ENCODE measurements at places on chromosomes 12 and 14.

DNA sequence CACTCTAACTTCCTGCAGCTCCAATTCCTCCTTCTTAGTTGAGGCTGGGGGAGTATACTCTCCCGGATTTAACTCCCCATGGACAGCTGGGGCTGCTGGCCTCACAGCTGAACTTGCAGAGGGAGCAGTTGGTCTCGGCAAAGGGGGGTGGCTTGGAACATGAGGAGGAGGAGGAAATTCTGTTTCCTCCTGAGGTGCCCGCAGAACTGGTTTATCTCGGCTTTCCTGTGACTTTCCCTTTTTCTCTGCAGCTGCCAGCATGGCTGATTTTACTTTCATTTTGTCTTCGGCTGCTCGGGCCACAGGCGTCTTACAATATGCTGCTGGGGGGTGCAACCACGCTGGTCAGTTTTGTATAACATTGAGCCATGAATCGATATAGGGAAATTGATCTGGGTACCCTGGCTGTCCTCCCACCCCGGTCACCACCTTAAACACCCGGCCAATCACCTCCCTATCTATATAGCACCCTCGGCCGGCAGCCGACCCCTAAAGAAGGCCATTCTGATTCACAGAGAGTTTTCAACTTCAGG lies 1317.6 kb downstream of the TMEM121 start:
- DNase-seq: no peak

- DNase-seq: peak; percentile 66
Measured at GRCh38 chr14:102500158-102500662, 9.4 kb downstream of the ANKRD9 start.

DNA sequence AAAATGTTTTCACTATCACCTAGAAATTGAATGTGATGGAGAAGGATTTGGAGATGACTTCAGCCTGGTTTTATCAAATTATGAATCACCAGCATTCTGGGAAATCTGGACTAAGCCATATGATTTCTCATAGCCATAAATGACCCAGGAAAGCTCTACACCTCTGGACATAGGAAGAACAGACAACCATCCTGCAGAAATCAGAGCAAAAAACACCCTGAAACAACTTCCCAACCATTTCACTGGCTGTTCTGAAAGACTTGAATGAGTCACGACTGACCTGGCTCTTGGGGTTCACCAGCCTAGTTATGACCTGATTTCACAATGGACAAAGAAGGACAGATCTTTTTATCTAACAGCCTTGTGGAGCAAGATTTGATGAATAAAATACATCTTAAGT lies 123.8 kb downstream of the KCNH5 start:
- no peak for DNase-seq

DNA sequence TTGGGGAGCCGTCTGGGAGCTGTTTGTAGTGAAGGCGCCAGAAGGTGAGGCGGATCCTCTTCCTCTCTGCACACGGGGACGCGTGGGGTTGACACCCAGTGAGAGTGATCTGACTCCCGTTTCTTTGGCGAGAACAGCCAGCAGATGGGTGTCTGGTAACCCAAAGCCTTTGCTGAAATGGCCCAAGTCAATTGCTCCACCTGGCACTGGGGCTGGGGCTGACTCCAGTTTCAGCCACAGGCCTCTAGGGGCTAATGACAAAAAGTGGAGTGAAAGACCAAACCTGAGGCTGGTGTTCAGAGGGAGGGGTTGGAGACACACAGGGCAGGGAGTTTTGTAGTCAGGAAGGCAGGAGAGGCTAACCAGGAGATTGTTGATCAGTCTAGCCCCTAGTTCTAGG lies 87.0 kb downstream of the FRMD6 start:
- no peak for DNase-seq

DNA sequence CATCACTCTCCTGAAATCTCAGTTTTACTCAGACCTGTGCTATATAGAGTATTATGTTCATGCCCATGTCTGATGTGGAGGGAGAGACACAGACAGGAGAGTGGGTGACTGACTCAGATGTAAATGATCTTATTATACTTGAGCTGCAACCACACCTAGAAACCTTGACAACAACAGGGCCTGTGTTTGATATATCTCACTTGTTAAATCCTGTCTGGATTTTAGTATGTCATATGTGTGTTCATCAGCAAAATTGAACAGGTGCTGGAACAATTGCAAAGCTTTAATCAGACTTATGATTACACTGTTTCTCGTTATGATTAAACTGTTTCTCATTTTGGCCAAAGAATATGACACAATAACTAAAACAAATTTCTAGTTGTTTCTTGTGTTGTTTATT lies 37.7 kb downstream of the DIP2B start:
- DNase-seq: no peak

- DNase-seq: no peak
Measured at GRCh38 chr12:124437617-124438436, 129.6 kb downstream of the NCOR2 start.

DNA sequence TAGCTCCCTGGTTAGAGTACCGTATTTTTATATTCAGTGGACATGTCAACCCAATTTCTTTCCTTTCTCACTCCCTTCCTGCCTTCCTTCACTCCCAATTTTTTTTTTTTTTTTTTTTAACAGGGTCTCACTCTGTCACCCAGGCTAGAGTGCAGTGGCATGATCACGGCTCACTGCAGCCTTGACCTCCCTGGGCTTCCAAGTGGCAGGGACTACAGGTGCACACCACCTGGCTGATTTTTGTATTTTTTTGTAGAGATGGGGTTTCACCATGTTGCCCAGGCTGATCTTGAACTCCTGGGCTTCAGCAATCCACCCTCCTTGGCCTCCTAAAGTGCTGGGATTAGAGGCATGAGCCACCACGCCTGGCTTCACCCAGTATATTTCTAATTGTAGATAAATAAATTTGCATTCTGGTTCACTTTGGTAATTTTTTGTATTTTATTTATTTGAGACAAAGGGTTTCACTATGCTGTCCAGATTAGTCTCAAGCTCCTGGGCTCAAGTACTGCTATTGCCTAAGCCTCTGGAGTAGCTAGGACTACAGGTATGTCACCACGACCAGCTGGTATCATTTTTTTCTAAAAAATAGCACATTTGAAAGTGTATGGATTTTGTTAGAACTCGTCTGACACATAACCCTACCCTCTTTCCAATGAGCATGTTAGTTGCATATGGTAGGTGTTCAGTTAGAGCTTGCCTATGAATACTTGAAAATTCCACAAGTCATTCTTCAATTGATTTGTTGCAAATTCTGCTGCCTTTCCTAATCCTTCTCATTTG lies 15.7 kb downstream of the SLC38A2 start:
- no peak for DNase-seq

- DNase-seq: no peak
Measured at GRCh38 chr12:85394065-85394464, 114.0 kb downstream of the ALX1 start.

GRCh38 chr14:23468704-23469126 lies 788 bp upstream of the NGDN start:
- DNase-seq: no peak

DNA sequence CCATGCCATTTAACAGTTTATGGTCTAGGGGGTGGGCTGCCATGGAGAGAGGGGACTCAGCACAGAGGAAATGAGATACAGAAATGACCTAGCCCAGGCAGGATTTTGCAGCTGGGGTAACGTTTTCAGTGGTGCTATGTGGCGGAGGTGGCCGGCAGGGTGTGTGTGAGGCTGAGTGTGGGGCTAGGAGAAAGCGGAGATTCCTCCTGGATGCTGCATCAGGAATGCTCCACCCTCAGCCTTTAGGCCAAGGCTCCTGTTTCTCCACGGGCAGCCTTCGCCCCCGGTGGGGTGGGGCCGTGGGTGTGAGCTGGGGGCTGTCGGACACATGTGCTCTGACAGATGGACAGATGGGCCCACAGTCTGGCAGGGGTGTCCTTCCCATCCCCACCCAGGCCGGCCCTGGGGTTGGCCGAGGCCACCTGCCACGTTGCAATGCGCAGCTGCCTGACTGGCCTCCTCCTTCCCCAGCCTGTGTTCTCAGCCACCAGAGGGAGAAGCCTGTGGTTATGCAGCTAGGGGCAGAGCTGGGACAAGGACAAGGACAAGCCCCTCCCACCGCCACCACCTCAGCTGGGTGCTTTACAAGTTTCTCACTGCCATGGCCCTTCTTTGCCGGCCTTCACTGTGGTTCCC lies 44.3 kb downstream of the TEAD4 start:
- DNase-seq: no peak

- DNase-seq: no peak
Measured at GRCh38 chr12:64459394-64459891, 7.5 kb downstream of the TBK1 start.

- DNase-seq: no peak
Measured at GRCh38 chr14:81884382-81884781, 350.7 kb upstream of the SEL1L start.

GRCh38 chr12:179131-179884 lies 34.6 kb downstream of the SLC6A12 start:
- no peak for DNase-seq

- no peak for DNase-seq
Measured at GRCh38 chr12:6998715-6999451, 19.4 kb downstream of the LPCAT3 start.

DNA sequence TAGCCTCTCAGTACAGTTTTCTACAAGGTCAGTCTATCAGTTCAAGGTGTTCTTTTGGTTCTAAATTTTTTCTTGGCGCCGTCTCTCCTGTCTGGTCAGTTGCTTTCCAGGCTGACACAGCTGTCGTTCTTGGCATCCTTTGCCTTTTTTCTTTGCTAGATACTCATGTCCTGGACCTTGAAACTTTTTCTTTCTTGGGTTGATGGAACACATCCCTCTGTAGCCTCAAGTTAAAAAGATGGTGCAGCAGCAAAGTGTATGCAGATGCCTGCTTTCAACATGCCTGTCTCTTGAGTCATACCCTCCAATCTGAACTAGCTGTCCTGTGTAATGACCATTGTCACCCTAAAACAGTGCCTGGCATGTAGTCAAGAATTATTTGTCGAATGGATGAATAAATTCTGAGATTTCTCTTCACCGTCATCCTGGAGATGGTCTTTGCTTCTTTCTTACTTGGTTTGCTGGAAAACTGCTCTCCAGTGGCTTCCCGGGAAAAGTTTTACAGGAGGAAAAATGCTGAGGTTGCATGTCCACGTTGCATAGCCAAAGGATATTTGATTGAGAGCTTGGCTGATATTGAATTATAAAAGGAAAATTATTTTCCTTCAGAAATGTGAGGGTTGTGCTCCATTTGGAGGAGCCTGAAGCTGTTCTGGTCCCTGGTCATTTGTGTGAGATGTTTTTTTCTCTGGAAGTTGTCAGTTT lies 4.6 kb downstream of the NYNRIN start:
- no peak for DNase-seq

- no peak for DNase-seq
Measured at GRCh38 chr14:91047174-91047753, 13.2 kb downstream of the RPS6KA5 start.

DNA sequence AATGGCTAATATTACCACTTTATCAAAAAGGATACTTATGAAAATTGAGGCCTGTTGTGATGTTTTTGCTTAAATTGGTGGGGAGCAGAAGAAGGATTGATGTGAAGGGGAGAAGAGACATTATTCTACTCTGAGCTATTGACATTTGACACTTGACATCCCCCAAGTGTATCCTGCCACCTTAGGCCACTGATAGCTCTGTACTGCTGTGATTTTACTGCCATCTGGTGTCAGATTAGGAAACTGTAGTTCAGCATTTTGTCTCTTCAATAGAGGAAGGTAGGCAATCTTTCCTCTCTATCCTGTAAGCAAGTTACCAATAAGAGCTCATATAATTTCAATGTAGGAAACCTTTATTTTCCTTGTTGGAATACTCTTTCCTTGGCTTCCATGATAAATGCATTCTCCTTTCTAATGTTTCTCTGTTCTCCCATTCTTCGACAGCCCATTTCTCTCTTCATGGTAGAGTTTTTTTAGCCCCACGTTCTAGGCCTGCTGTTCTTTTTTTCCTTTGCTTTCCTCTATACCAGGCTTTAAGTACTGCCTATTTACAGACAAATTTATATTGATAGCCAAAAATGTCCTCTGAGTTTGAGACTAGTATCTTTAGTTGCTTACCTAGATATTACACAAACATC lies 46.3 kb downstream of the PPHLN1 start:
- no peak for DNase-seq

GRCh38 chr12:119857041-119857591 lies 20.0 kb downstream of the CIT start:
- DNase-seq: no peak

GRCh38 chr12:15214851-15215601 lies 6.2 kb downstream of the RERG start:
- no peak for DNase-seq

GRCh38 chr14:35669782-35670181 lies 135.8 kb downstream of the INSM2 start:
- no peak for DNase-seq

- DNase-seq: no peak
Measured at GRCh38 chr12:91940826-91941570, 204.6 kb downstream of the BTG1 start.

DNA sequence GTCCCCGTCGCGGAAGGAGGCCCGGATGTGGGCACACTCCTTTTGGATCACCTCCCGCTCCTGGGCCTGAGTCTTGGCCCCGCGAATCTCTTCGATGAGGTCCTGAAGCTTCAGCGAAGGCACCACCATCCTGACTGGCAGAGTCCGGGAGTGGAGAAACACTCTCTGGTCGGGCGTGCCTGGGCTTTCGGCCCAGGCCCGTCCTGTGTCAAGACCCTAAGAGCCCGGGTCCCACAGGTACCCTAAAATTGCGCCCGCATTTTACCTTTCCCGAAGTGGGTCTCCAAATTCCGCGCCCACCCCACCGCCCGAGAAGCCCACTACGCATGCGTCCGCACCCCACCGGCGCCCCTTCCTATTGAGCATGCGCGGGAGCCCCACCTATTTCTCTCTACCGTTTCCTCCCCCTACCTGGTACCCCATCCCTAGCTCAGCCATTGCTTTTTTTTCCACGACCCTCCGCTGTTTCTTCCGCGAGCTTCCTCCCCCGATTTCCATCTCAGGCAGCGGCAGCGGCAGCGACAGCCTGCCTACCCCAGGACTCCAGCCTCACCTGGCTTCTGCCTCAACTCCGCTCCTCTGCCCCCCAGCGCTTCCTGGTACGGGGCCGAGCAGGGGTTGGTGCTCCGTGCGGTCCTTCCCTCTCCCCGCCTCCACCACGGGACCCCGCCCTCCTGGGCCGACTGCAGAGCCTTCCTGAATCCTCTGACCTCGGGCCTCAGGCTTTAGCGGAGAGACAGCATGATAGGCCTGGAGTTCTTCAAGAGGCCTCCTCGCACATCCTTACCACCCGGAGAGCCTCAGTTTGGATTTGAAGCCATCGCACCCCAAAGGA lies at the start of gene AP1G2:
Gene AP1G2 (minus strand): TSS at position 606 of the 835 bp plus-strand sequence. CDS start 477 bp downstream, at position 129.
- peak; percentile 81 for DNase-seq

- no peak for DNase-seq
Measured at GRCh38 chr12:91381309-91381804, 198.7 kb upstream of the DCN start.

GRCh38 chr12:76811976-76812375 lies 48.1 kb downstream of the ZDHHC17 start:
- DNase-seq: no peak

All from tibial artery (tissue), 4 donors.